ENCODE measurements at places on chromosomes 6 and 20.

GRCh38 chr20:5203380-5203779 is 76.6 kb downstream of the CDS2 start:
- DNase-seq: no peak

DNA sequence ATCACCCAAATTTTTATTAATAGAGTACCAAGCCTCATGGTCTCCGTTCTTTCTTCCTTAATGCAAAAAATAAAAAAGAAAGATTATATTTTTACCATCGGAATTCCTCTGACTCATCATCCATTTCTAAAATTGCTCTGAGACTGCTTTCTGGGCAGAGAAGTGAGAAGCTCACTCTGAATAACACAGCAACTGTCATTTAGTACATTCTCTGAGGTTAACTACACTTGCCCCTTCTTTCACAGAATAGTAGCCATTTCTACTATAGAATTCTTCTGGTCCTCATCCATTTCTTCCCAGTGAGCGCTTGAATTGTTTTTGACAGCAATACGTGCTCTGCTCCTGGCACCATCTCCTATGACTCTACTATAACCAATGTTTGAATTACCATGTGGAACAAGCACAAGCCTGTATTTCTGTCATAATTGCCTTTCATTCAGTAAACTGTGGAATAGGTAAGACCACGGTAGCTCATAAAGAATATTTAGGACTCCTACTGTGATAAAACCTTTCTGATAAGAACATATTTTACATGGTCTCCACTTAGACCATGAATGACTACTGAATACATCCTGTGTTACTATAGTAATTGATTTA is 435.5 kb upstream of the NRSN1 start:
- no peak for DNase-seq

- no peak for DNase-seq
These were observed 25.6 kb upstream of the NKX2-2 start for GRCh38 chr20:21539512-21539911.

DNA sequence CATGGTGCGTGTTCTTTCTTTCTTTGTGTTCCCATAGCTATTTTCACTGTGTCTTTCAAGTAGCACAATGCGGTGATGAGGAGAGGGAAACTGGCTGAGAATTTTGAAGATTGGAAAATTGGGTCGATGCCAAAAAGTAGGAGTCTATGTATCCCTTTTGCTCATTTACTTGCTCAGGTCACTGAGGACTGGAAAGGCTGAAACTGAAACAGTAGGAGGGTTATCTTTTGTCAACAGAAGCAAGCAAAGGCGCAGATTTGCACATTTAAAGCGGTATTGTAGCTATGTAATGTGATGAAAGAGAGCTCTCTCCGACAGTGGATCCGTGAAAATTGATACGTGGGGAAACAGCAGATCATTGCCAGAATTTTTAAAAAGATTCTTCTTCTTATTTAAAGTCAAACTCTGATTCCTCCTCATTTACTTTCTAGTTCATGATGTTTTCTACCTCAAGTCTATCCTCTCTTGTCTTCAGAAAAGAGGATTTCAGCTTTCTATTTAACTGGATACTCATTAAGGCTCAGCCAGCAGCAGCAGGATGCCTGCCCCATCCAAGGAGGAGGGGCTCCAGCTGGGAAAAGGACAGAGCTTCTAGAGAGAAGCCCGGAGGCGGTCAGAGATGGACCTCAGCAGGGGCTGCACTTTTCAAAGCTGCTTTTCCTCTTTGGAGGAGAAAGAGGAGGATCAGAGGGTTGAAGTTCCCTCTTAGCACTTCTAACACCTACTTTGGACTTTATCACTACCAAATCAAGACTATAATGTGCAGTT is 15.9 kb upstream of the FYN start:
- DNase-seq: no peak

DNA sequence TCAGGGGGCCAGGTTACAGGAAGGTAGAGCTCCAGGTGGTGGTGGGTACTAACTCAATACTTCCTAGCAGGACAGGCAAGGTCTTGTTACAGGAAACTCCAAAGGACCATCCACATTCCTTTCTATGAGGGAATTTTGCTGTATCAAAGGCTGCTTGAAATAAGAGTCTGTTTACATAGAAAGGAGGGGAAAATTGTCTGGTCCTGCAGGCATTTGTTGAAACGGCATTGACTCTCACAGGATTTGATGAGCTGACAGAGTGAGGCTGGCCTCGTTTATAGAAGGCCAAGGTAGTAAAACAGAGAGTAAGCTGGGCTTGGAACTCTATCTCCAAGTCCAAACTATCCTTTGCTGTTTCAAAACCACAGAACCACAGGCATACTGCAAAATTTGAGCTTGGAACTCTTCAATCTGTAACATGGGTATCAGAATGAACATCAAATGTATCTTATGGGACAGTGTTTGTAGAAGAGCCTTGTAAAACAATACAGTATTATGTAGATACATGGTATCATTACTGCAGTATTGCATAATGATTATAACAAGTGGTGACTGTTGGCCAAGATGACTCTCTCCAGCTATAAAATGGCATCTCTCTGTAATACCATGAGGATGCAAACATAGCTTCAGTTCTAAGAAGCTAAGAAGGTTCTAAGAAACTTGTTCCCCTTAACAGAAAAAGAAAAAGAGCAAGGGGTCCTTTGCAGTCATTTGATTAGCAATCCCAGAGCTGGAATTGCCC is 61.5 kb downstream of the TRAM2 start:
- DNase-seq: no peak

- no peak for DNase-seq
These were observed 2.7 kb downstream of the OSTM1 start for GRCh38 chr6:108071736-108072276.

DNA sequence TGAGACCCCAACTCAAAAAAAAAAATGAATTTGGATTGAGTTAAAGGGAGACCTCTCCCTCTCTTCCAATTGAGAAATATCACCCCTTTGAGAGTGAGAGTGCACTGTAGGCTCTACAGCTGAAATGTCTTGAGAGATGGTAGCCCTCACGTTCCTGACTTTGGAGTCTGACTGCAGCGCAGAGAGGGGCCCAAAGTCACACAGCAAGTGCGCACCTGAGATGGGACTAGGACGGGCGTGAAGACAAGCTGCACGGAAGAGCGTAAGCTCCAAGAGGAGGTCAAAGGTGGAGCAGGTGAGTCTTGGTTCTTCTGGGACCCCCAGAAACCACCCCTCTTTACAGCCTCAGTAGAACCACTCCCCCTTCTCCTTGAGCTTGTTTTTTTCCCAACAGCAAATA is 643 bp downstream of the SLA2 start:
- no peak for DNase-seq

DNA sequence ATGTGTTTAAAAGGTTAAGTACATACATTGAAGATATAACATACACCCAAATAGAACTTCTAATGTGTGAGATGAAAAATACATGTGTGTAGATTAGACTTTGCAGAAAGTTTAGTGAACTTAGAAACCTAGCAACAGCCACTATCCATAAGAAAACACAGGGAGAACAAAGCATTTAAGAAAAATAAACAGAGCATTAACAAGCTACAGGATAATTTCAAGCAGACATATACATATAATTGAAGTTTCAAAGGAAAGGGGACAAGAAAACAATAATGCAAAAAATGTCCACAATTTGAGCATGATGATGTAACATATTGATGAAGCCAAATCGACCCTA is 18.2 kb upstream of the THBS2 start:
- no peak for DNase-seq

DNA sequence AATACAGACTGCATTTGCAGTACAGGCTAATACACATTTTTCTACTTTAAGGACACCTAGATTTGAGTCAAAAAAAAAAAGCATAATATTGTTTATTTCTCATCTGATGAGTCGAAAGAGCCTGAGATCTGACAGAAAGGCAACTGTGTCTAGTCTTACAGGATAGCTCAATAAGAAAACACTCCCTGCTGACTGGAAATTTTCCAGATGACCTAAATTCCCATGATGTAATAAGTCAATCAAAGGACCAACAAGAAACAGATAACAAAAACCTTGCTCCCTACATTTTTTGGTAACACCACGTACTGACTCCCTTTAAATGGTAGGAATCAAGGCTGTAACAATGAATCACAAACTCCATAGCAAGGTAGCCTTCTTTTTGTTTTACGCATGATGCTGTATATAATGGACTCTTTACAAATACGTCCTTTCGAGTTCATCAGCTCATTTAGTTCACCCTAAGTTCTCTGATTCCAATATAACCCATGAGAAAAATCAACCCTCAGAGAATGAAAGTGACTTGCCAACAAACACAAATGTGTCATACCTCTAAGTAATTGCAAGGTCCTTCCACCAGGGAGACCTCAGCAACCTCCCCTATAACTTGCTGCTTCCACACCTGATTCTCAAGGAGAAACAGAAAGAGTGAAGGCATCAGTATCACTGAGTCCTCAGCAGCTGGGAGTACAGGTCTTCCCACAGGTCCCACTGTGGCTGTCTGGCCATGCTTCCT is 12.1 kb downstream of the TBX18 start:
- no peak for DNase-seq

DNA sequence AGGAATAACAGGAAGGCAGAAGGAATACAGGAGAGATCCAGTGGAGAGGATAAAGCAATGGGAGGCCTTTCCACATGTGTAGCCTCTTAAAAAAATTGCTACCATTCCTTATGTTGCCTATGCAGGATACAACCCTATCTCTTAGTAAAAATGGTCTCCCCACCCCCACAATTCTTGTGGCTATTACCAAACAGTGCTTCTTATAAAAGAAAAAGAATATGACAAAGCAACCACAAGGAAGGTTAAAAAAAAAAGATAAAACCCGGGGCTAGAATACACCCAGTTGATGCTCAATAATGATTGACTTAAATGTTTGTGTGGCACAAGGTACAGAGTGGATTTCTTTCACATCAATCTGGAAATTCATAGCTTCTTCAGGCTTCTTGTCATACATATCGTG is 250.9 kb downstream of the HIVEP2 start:
- no peak for DNase-seq
